H1 (cell line): ENCODE measurements at places on chromosomes 3 and 15.
A peak's percentile ranks its signal among the peaks of the same experiment; 100 is the strongest.

DNA sequence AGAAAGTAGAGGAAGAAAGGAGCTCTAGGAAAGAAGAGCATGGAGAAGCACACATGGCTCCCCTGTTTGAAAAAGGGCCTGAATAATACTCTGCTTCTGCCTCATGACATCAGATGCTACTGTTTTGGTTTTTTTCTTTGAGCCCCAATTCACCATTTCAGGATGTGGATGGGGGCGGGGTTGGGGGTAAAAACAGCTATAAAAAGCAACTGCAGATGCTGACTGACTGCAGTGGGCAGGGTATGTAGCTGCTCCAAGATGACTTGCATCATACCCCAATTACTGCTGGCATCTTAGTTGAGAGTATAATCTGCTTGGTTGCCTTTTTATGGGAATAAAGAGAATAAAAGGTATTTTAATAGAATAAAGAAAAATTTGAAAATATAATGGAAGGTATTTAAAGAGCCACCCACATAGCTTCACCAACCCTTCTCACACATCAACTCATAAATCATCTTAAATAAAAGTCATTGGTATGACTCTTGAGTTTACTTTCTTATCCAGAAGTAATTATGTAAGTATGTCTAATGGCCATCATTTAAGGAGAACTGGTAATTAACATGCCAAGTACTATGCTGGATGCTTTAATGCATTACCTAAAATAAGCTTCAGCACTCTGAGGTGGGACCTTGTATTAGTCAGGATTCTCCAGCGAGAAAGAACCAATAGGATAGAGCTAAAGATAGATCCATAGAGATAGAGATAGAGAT lies 36.4 kb upstream of the TMEM45A start:
- no peak for DNase-seq
- no peak overlapping the region for H3K27ac ChIP-seq
- no peak overlapping the region for H3K4me3 ChIP-seq
- no peaks in the 10 kb centered on the region for H3K4me1 ChIP-seq
- H3K36me3 ChIP-seq, result no peaks in the 10 kb centered on the region

- H3K36me3 ChIP-seq, result no peaks in the 10 kb centered on the region
- no peak overlapping the region for H3K4me3 ChIP-seq
- DNase-seq, result no peak
- H3K27me3 ChIP-seq, result no peaks in the 10 kb centered on the region
- H3K4me1 ChIP-seq, result no peaks in the 10 kb centered on the region
These were observed 206.5 kb upstream of the CDIN1 start for GRCh38 chr15:36372968-36373367.

GRCh38 chr15:77525907-77526594 lies 105.4 kb downstream of the HMG20A start:
- peaks cover 5% of the 10 kb centered on the region for H3K4me1 ChIP-seq
- no peaks in the 10 kb centered on the region for H3K27me3 ChIP-seq
- no peak for DNase-seq

GRCh38 chr15:59345326-59345725 lies 27.3 kb downstream of the MYO1E start:
- DNase-seq, result no peak
- H3K4me3 ChIP-seq, result no peak overlapping the region
- H3K27me3 ChIP-seq, result no peaks in the 10 kb centered on the region
- no peak overlapping the region for H3K27ac ChIP-seq

- H3K4me1 ChIP-seq, result no peaks in the 10 kb centered on the region
- no peak overlapping the region for H3K4me3 ChIP-seq
- no peak for DNase-seq
- H3K36me3 ChIP-seq, result no peaks in the 10 kb centered on the region
- H3K27ac ChIP-seq, result no peak overlapping the region
- H3K27me3 ChIP-seq, result no peaks in the 10 kb centered on the region
These were observed 108.3 kb downstream of the VPS13C start for GRCh38 chr15:61951949-61952348.

DNA sequence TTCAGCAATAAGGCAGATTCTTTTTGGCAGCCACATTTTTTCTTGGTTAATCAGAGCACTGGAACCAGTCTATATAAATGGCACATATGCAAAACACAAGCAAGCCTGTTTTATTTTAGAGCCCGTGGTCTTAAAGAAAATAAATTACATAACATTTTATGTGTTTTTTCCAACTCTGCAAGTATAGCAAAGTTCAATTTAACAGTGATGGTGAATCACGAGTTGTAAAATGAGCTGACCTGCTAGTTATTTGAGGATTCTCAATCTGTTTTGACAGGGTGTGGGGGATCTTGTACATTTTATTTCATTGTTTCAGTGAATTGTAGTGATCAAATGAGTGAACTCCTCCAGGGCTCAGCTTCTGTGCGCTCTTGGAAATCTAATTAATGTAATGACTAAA lies 2.7 kb downstream of the ARHGEF26 start:
- DNase-seq, result no peak
- no peaks in the 10 kb centered on the region for H3K27me3 ChIP-seq
- H3K4me1 ChIP-seq, result no peaks in the 10 kb centered on the region
- H3K27ac ChIP-seq, result no peak overlapping the region
- no peak overlapping the region for H3K4me3 ChIP-seq

DNA sequence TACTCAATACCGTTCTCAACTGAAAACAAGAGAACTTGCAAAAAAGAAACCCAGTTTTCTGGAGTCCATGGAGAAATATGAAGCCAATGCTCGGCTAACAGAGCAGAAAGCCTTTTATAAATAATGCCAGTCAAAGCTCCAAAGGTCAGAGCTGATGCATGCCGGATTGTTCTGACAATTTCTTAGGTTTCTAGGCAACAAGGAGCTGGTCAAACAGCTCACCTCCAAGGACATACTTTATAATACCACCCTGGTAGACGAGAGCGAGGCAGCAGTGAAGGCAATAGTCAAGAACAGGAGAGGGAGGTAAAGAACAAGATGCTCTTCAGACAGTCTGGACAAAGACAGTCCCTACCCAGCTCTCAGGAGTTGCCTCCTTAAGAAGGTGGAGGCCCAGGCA lies 111.1 kb downstream of the UBE3A start:
- no peaks in the 10 kb centered on the region for H3K27me3 ChIP-seq
- H3K36me3 ChIP-seq, result no peaks in the 10 kb centered on the region
- H3K27ac ChIP-seq, result no peak overlapping the region
- H3K4me3 ChIP-seq, result no peak overlapping the region
- no peak for DNase-seq

- H3K27ac ChIP-seq, result no peak overlapping the region
- H3K27me3 ChIP-seq, result no peaks in the 10 kb centered on the region
- no peak for DNase-seq
- H3K4me3 ChIP-seq, result no peak overlapping the region
These were observed 5.8 kb downstream of the MCM2 start for GRCh38 chr3:127604035-127604434.

DNA sequence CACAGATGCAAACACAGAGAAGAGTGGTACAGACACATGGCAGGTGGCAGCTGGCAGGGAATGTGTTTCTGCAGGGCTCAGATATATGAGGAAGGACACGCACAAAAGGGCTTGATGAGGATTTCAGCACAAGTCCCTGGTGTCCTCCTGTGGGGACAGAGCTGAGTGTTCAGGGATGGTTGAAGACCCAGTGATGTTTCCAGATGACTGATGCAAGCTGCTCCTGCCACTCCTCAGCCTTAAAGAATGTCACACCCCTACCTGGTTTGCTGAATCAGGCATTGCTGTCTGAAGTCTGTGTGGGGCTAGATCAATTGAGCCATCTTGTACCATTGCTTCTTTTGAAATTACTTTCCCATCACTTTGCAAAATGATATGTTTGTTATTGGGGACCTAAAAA lies 40.2 kb downstream of the TNFAIP8L3 start:
- no peak overlapping the region for H3K27ac ChIP-seq
- H3K36me3 ChIP-seq, result no peaks in the 10 kb centered on the region
- H3K4me3 ChIP-seq, result no peak overlapping the region
- H3K4me1 ChIP-seq, result no peaks in the 10 kb centered on the region
- no peak for DNase-seq
- H3K27me3 ChIP-seq, result no peaks in the 10 kb centered on the region

DNA sequence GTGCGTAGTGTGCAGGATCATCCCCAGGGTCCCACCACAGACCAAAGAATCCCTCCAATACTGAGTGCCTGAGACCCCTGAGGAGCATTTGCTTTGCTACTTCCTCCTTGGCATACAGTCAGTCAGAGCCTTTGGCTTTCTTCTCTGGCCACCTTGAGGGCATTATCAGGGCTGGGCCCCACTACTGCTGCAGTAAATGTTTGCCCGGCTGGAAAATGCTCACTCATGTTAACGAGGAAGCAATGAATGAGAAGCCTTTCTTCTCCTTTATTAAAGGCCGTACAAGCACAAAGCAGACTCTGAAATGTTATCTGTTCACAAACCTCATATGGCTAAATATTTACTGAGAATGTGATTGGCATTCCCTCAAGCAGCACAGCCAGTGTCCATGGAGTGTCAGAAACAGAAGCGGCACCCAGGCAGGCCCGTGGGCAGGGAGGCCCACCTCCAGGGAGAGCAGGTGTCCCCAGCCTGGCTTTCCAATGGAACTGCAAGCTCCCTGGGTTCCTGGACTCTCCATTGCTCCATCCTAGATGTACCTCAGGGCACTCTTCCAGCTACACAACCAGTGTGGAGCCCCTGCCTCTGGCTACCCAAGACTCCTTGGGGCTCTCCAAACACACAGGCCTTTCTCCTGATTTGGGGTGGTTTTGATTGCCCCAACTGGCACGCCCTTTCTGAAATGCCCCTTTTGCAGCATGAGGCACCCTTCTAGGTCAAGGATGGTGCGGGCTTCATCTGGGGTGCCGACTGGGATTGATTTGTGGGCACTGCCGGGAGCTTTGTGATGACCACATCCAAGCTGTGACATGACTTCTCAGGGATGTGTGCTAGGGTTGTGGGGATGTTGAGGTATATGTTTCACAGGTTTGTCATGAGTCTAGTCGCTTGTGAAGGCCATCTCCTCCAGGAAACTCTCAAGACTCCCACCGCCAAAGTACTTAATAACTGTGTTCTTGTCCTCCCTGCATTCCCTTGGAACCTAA lies 195.6 kb downstream of the FAM43A start:
- no peak overlapping the region for H3K27ac ChIP-seq
- no peaks in the 10 kb centered on the region for H3K36me3 ChIP-seq
- peak; percentile 24 for DNase-seq

GRCh38 chr3:141644931-141645330 lies 93.2 kb upstream of the RNF7 start:
- no peaks in the 10 kb centered on the region for H3K36me3 ChIP-seq
- no peaks in the 10 kb centered on the region for H3K27me3 ChIP-seq
- H3K27ac ChIP-seq, result no peak overlapping the region
- DNase-seq, result peak; percentile 63
- H3K4me1 ChIP-seq, result no peaks in the 10 kb centered on the region

DNA sequence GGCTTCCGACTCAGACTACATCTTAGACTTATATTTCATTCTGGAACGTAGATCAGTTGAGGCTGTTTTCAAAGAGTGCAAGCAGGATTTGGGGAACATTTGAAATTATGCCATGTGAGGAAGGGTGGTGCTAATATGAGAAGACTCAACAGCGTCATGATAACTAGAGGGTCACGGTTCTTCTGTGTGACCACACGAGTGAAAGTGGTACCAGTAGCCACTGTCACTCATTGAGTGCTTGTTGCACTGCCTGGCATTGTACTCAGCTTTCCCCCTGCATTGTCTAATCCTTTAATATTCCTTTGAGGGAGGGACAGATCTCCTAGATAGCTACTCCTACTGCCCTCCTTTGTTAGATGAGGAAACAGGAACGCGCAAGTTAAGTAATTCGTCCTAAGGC lies 81.3 kb upstream of the PLXNA1 start:
- no peaks in the 10 kb centered on the region for H3K36me3 ChIP-seq
- DNase-seq, result no peak
- no peak overlapping the region for H3K27ac ChIP-seq
- no peaks in the 10 kb centered on the region for H3K27me3 ChIP-seq
- H3K4me1 ChIP-seq, result peaks cover 2% of the 10 kb centered on the region; the same call in 1 of the 2 replicates

- DNase-seq, result no peak
- no peak overlapping the region for H3K27ac ChIP-seq
These were observed 37.0 kb upstream of the CDCP1 start for GRCh38 chr3:45182915-45183871.

GRCh38 chr3:147875498-147875897 lies 466.3 kb downstream of the ZIC1 start:
- H3K36me3 ChIP-seq, result no peaks in the 10 kb centered on the region
- no peak overlapping the region for H3K4me3 ChIP-seq
- DNase-seq, result no peak
- no peak overlapping the region for H3K27ac ChIP-seq
- no peaks in the 10 kb centered on the region for H3K27me3 ChIP-seq

DNA sequence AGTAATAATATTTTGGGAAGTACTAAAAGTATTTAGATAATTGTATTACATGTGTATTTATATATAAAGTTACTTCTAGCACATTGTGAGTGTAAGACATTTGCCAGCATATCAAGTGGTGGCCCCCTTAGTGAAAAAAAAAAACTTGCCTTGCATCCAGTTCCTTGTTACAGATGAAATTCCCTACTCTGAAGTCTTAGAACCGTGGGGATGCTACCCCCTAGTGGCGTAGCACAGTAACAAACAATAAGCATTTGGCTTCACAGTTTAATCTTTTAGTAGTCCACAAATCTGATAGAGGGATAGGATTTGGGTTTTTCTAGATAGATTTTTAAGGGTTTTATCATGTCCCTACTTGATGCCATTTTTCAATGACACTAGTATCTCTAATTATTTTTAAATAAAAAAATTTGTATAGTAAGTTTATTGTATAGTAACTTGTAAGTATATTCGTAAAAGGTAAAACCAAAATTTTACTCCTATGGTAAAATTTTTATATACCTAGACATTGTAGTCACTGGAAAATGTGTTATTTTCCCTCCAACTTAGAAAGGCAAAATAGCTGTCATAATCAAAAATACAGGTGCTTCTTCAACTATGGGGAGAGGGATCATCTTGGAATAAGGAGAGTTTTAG lies 14.3 kb downstream of the SMC4 start:
- H3K27me3 ChIP-seq, result no peaks in the 10 kb centered on the region

DNA sequence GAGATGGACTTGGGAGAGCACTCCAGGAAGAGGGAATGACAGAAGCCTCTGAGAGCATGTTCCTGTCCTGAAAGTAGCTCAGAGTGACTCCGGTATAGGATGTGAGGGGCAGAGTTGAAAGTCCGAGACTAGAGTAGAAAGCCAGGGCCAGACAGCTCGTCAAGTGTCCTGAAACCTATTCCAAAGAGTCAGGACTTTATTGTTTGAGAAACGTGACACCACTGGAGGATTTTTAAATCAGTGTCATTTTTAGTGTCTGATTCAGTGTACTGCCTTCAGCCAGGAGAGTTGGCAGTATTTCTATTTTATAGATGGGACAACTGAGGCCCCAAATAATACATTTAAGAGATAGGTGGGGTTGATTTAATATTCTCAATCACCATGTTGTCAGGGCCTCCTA lies 1.6 kb upstream of the RBMS3 start:
- no peak overlapping the region for H3K27ac ChIP-seq
- H3K4me1 ChIP-seq, result peaks cover 17% of the 10 kb centered on the region; the same call in 1 of the 2 replicates
- H3K36me3 ChIP-seq, result no peaks in the 10 kb centered on the region
- no peak overlapping the region for H3K4me3 ChIP-seq
- H3K27me3 ChIP-seq, result no peaks in the 10 kb centered on the region
- DNase-seq, result no peak
